ENCODE measurements at places on chromosomes 1 and 21.

DNA sequence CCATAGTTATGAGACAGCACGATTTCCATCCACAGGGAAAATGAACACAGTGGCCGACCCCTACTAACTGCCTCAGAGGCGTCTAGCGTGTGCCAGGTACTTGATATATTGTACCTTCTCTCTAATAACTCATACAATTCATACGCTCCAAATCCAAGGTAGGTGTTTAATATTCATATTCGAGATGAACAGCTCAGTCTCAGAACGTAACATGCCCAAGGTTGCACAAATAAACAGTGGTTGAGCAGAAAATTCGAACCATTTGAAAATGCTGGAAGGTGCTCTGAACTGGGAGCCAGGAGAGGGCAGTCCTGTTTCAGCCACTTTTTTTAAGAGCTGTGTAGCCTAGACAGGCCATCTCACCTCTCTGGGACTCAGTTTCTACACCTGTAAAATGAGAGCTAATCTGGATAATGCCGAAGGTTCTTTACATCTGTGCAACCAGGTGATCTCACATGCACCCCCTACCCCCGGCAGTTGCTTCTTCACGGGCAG, 7.9 kb downstream of the SLC45A3 start:
- peaks cover 6% of the 10 kb centered on the region for H3K27me3 ChIP-seq
- H3K4me3 ChIP-seq: no peak overlapping the region
- no peaks in the 10 kb centered on the region for H3K36me3 ChIP-seq
- H3K27ac ChIP-seq: no peak overlapping the region
- DNase-seq: no peak

GRCh38 chr1:66346057-66346795, 187.7 kb upstream of the SGIP1 start:
- no peaks in the 10 kb centered on the region for H3K36me3 ChIP-seq
- DNase-seq: no peak
- H3K4me1 ChIP-seq: peaks cover 51% of the 10 kb centered on the region
- H3K27me3 ChIP-seq: no peaks in the 10 kb centered on the region
- peak overlapping the region; percentile 47 for H3K27ac ChIP-seq

DNA sequence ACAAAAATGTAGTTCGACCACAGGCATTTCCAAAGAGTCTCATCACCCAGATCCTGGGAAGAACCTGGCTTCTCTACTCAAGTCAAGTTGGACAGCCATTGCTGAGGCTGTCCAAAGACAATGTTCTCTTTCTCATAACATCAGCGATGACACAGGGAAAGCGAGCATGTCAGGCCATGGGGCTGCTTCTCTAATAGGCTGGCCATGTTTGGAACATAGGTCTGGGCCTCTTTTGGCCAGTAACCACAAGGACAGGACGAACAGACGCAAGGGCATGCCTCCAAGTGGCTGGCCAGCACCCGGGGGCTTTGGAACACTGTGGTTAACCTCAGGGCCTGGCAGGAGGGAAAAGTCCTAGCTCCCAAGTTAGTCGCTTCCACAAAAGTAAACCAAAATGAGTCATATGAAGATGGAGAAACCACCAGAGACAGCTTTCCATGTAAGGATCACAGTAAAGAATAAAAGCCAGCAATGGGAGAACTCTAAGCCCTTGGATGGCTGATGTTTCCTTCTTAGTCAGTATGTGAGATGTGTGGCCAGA, 80.6 kb upstream of the SLC44A3 start:
- no peak overlapping the region for H3K27ac ChIP-seq
- no peaks in the 10 kb centered on the region for H3K27me3 ChIP-seq
- no peaks in the 10 kb centered on the region for H3K4me1 ChIP-seq
- H3K36me3 ChIP-seq: no peaks in the 10 kb centered on the region
- H3K4me3 ChIP-seq: no peak overlapping the region

DNA sequence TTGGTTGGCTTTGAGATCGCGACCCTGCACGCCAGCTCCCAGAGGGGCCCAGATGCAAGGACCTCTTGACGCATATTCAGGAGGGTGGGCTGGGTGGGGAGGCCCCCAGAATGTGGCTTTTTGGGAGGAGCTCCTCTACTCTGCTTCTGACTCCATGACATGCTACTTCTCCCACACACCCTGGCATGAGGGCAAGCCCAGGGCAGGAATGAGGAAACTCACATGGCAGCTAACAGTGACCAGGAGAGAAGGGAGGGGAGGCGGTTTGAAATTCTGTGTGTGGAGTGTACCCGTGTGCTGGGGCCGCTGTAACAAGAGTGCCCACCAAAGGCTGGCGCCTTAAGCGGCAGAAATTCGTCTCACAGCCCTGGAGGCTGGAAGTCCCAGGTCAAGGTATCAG, 61.3 kb upstream of the GPR153 start:
- DNase-seq: no peak
- peaks cover 3% of the 10 kb centered on the region for H3K36me3 ChIP-seq
- no peak overlapping the region for H3K27ac ChIP-seq
- H3K4me3 ChIP-seq: no peak overlapping the region
- H3K27me3 ChIP-seq: no peaks in the 10 kb centered on the region
- no peaks in the 10 kb centered on the region for H3K4me1 ChIP-seq

- peaks cover 8% of the 10 kb centered on the region for H3K27me3 ChIP-seq
- no peaks in the 10 kb centered on the region for H3K4me1 ChIP-seq
- H3K4me3 ChIP-seq: no peak overlapping the region
- no peak overlapping the region for H3K27ac ChIP-seq
- no peak for DNase-seq
- H3K36me3 ChIP-seq: no peaks in the 10 kb centered on the region
Measured at GRCh38 chr1:20589331-20590278, 708 bp downstream of the CDA start.

- no peaks in the 10 kb centered on the region for H3K4me1 ChIP-seq
- H3K4me3 ChIP-seq: no peak overlapping the region
- no peaks in the 10 kb centered on the region for H3K36me3 ChIP-seq
- no peak for DNase-seq
- no peak overlapping the region for H3K27ac ChIP-seq
Measured at GRCh38 chr1:29688471-29689365, 452.4 kb downstream of the PTPRU start.

GRCh38 chr1:180029524-180030135, 75.0 kb downstream of the CEP350 start:
- H3K4me3 ChIP-seq: no peak overlapping the region
- H3K27ac ChIP-seq: no peak overlapping the region
- H3K4me1 ChIP-seq: no peaks in the 10 kb centered on the region

- no peak overlapping the region for H3K4me3 ChIP-seq
- DNase-seq: no peak
- no peaks in the 10 kb centered on the region for H3K36me3 ChIP-seq
Measured at GRCh38 chr1:173287785-173288184, 80.7 kb upstream of the TNFSF4 start.

DNA sequence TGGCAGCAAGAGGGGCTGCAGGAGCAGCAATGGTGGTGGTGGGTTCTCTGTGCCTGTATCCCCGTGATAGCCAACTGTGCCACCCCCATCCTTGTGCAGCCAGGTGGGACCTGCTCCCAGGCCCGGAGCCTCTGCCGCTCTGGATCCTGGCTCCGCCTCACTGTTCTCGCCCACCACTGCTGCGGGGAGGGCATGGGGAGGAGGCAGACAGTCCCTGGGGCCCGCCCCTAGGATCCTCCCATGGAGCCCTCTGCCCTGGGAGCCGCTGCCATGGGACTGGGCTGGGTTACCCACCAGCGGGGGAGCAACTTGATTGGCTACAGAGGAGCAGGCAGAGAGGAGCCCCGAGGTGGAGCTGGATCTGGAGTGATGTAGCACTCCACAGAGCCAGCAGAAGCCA, 31.6 kb downstream of the CD1D start:
- H3K27me3 ChIP-seq: no peaks in the 10 kb centered on the region
- H3K4me1 ChIP-seq: no peaks in the 10 kb centered on the region
- no peaks in the 10 kb centered on the region for H3K36me3 ChIP-seq
- no peak overlapping the region for H3K27ac ChIP-seq
- H3K4me3 ChIP-seq: no peak overlapping the region

DNA sequence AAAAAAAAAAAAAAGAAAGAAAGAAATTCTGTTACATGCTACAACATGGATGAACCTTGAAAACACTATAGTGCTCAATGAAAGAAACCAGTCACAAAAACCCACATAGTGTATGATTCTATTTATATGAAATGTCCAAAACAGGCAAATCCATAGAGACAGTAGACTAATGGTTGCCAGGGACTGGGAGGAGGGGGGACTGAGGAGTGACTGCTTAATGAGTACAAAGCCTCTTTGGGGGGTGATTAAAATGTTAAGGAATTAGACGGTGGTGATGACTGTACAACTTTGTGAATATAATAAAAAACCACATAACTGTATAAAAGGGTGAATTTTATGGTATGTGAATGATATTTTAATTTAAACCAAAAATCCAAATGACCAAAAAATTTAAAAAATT, 116.0 kb upstream of the GUCA2B start:
- H3K36me3 ChIP-seq: no peaks in the 10 kb centered on the region
- H3K27ac ChIP-seq: no peak overlapping the region
- H3K4me1 ChIP-seq: peaks cover 12% of the 10 kb centered on the region
- H3K4me3 ChIP-seq: no peak overlapping the region
- no peak for DNase-seq

DNA sequence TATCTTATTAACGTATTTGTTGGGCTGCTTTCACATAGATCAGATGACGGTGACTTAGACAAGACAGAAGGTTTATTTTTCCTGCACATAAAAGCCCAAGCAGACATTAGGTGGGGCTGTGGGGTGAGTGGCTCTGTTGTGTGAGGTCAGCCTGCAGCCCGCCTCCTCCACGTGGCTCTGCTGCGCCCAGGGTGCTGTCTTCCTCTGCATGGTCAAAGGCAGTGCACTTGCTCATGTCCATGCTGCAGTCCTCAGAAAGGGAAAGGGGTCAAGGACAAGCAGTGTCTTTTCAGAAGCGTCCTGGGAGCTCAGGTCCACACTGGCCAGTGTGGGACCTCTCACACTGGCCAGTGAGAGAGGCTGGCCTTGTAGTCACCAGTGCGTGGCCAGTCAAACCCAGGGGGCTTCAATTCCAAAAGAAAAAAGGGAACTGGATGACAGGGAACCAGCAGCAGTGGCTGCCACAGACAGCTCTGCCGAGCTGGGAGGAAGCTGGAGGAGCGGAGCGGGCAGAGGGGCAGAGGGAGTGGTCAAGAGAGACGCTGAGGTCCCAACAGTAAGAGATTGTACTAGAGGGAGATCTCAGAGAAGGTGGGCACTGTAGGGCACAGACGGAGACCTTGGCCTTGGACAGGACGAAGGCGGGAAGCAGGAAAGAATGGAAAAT, 35.9 kb upstream of the SLC45A1 start:
- H3K27me3 ChIP-seq: no peaks in the 10 kb centered on the region
- H3K36me3 ChIP-seq: no peaks in the 10 kb centered on the region
- no peak for DNase-seq
- H3K4me1 ChIP-seq: no peaks in the 10 kb centered on the region

- no peaks in the 10 kb centered on the region for H3K27me3 ChIP-seq
- no peak for DNase-seq
- no peaks in the 10 kb centered on the region for H3K36me3 ChIP-seq
Measured at GRCh38 chr1:50129201-50129600, 20.5 kb downstream of the ELAVL4 start.

- H3K36me3 ChIP-seq: peaks cover 4% of the 10 kb centered on the region
- H3K4me1 ChIP-seq: no peaks in the 10 kb centered on the region
- no peak overlapping the region for H3K4me3 ChIP-seq
Measured at GRCh38 chr1:174217787-174218574, 58.7 kb downstream of the RABGAP1L start.

GRCh38 chr1:212982430-212983152, 32.2 kb downstream of the VASH2 start:
- no peak overlapping the region for H3K27ac ChIP-seq
- no peaks in the 10 kb centered on the region for H3K4me1 ChIP-seq
- H3K4me3 ChIP-seq: no peak overlapping the region
- no peaks in the 10 kb centered on the region for H3K27me3 ChIP-seq
- DNase-seq: no peak
- no peaks in the 10 kb centered on the region for H3K36me3 ChIP-seq

GRCh38 chr1:1832820-1833219, 54.5 kb upstream of the NADK start:
- H3K27ac ChIP-seq: no peak overlapping the region
- no peak overlapping the region for H3K4me3 ChIP-seq
- no peaks in the 10 kb centered on the region for H3K27me3 ChIP-seq
- no peak for DNase-seq

DNA sequence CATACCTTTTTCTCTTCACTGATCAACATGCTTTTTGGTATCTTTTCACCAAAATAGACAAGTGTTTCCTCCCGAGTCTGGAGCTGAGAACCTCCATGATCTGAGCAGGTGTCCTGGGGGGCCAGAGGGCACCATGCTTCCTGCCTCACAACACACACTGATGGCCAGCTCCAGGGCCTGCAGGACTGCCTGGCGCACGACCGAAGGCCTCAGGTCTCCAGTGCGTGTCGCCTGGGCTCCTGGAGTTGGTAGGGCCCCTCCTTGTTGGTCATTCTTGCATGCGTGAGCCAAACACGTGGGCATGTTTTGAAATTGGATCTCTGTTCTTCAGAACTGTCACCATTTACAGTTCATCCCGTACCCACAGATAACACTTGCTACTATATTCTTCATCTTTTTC, 64.4 kb downstream of the SLC37A1 start:
- H3K4me3 ChIP-seq: no peak overlapping the region
- no peak for DNase-seq
- peaks cover 16% of the 10 kb centered on the region for H3K36me3 ChIP-seq

DNA sequence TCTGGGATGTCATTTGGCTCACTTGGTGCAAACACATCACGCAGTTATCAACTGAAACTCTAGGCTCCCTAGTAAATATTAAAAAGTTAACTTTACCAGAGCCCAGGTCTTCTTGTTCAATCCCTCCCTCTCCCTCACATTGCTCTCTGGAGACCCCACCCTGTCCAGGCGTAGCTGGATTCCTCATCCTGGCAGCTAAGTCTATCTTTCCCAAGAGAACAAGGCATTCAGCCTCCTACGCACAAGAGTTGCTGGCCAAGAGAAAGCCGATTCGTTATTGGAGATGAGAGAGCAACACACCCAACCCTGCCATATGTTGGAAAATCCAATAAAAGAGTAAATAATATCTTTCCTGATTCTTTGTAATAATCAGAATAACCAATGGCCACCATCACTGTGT, 117.9 kb downstream of the SLC30A10 start:
- H3K27me3 ChIP-seq: no peaks in the 10 kb centered on the region
- no peaks in the 10 kb centered on the region for H3K4me1 ChIP-seq
- no peak overlapping the region for H3K4me3 ChIP-seq
- no peaks in the 10 kb centered on the region for H3K36me3 ChIP-seq
- no peak overlapping the region for H3K27ac ChIP-seq

DNA sequence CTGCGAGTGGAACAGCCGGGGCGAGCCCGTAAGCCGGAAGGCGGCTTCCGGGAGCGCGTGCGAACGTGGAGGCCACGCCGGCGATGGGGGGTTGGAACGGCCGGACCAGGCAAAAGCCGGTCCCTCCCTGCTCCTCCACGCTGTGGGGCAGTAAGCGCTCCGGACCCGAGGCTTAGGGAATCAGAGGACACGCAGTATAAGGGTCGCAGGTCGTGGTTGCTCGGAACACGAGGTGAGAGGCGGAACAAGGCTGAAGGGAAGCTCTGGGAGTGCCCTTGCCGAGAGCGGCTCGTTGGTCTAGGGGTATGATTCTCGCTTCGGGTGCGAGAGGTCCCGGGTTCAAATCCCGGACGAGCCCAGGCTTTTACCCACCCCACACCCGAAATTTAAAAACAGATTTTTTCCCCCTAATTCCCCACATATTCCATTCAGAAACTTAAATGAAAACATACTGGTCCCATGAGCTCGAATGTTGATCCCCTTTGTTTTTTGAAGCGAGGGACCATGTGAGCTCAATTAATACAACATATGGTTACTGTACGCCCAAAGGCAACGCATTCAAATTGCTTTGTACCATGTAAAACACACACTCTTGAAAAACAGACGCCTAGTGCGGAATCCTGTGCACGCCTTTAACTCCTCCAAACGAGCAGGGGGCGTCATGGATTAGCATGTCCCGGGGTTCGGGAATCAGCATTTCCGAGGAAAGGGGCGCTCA, 7.2 kb upstream of the MPZL1 start:
- peak; percentile 71 for DNase-seq
- H3K4me3 ChIP-seq: peak overlapping the region; percentile 91
- H3K27ac ChIP-seq: peak overlapping the region; percentile 67
- no peaks in the 10 kb centered on the region for H3K27me3 ChIP-seq
- H3K36me3 ChIP-seq: no peaks in the 10 kb centered on the region

Measured in effector memory CD4-positive, alpha-beta T cell (primary cell).